ENCODE measurements at places on chromosomes 5 and 9.

DNA sequence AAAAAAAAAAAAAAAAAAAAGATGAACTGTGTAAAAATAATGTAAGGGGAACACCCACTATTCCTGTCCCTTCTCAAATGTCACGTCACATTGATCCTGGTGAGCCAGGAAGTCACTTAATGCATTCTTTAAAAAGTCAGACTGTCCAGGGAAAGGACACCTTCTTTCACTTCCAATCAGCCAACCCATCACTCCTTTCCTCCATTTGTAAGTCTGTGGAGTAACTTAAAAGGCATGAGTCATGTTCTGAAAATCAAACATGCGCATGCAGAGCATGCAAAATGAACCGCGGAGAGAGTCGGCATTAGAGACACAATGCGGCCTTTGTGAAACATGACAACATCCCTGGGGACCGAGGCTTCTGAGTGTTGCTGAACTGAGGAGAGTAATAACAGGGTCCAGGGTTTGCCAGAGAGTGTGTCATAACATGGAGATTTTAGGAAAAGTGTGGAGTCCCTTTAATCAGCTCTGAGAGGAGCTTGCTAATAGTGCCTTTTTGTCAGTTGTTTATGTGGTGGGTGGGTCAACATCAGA lies 77.6 kb upstream of the SEMA6A start:
- DNase-seq, result no peak

DNA sequence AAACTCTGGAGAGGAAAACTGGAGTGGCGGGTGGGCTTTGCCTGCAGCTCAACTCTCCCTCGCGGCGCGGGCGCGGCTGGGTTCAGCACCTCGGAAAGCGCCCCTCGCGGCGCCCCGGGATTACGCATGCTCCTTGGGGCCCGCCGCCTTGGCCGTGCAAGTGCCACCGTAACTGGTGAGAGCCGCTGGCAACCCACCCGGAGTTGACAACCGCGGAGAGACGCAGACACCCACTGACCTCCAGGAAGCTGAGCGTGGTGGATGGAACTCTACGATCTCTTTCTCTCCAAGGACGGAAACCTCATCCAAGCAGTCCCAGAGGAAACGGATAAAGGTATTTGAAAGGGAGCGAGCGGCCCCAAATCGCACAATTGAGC lies 194 bp upstream of the RXFP3 start:
- no peak for DNase-seq

DNA sequence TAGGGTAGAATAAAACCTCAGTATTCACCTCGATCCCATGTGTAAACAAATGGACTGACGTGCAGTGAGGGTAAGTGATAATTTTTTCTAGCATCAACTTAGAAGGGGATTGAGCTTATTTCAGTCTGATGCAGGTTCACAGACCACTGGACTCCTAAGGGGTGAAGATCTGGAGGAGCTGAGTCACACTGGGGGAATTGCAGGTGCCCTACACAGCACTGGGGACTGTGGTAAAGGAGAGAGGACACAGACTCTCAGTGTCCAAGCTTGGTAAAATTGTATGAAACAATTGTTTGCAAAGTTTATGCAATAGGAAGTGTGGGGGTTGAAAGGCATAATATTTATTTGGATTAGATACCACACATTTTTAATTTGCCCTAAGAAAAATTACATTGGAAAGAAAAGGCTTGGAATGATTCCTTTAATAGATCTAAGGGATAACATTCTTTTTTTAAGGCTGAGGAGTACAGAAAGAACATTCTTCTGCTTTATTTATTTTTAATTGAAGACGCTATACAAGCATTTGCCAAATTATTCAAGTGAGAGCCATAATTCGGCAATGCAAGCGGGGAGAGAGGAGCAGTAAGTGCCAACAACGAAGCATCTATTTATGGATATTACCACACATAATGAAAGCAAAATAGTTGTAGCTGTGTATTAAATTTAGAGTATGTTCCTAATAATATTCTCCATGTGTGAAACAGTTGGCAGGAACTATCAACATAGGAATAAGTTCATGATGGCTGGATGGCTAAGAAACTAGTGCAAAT lies 766.9 kb upstream of the ADAMTS16 start:
- DNase-seq, result no peak

DNA sequence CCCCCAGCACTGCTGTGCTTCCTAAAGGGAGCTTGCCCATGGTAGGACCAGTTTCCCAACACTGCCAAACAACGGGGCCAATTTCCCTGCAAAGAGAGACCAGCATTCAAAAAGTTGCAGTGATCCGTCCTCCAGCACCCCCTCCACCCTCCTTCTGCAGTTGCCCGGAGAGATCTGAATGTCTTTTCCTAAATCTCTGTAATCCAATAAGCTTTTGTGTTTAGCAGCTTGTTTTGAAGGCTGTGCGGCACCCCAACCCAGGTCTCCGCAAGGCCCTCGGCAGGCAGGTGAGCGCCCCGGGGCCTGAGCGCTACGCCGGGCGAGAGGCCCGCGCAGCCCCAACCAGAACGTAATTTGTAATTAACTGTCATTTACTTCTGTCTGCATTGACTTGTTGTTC lies 366.9 kb upstream of the IRX2 start:
- DNase-seq, result no peak

- no peak for DNase-seq
Measured at GRCh38 chr9:132995879-132996278, 17.4 kb downstream of the GFI1B start.

DNA sequence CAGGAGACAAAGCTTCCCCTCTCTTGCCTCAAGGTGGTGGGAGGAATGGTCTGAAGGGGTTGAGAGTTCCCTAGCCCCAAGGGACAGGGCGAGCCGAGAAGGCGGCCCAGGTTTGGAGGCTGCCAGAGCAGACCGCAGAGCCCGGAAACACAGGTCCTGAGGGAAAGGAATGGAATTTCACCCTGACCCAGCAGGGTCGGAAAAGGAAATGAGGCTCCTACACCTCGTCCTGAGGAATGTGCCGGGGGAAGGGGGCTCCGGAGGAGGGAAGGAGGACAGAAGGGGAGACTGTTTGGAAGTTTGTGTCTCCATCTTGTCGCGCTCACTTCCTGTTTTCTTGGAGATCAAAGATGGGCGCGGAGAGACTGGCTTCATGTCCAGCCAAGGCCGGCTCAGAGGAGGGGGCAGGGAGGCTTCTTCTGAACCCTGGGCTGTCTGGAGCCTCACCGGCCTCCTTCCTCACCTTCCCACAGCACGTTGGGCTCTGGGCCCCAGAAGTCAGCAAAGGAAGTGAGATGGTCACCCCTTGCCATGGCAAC lies 9.6 kb downstream of the ENG start:
- no peak for DNase-seq

DNA sequence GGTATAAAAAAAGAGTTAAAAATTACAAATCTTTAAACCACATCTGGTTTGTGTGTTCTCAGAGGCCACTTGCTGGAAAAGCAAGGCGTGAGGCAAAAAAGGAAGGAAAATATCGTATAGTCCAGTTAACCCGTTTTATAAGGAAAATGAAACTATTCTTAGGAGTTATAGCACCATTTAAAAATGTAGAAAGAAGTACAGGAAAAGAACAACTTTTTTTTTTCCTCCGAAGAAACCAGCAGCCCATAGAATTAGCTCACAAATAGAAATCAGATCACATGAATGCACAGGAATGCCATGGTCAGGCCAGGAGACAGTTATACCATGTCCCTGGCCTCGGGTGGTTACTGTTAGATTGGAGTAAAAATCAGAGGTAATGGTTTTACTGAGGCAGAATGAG lies 241.6 kb downstream of the FBXL7 start:
- DNase-seq, result no peak

DNA sequence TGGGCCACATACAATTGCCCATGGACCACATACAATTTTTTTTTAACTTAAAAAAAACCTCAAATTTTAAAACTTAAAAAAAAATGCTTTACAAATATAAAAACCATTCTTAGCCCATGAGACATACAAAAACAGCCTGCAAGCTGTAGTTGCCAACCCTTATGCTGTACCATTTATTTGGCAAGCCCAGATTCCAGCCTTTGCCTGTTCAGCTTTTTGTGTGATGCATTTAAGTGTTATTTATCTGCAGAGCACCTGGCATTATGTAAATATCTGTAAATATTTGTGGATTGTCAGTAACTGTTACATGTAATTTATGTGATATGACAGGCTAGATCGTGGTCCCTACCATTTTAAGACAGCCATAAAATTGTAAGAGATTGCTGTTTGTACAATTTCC lies 32.6 kb downstream of the HEXB start:
- DNase-seq, result no peak

GRCh38 chr9:104263942-104264341 lies 169.8 kb downstream of the SMC2 start:
- DNase-seq, result no peak

GRCh38 chr5:104498281-104498680 lies 935.7 kb upstream of the NUDT12 start:
- no peak for DNase-seq

- DNase-seq, result no peak
Measured at GRCh38 chr9:129544761-129545160, 76.1 kb downstream of the C9orf50 start.

DNA sequence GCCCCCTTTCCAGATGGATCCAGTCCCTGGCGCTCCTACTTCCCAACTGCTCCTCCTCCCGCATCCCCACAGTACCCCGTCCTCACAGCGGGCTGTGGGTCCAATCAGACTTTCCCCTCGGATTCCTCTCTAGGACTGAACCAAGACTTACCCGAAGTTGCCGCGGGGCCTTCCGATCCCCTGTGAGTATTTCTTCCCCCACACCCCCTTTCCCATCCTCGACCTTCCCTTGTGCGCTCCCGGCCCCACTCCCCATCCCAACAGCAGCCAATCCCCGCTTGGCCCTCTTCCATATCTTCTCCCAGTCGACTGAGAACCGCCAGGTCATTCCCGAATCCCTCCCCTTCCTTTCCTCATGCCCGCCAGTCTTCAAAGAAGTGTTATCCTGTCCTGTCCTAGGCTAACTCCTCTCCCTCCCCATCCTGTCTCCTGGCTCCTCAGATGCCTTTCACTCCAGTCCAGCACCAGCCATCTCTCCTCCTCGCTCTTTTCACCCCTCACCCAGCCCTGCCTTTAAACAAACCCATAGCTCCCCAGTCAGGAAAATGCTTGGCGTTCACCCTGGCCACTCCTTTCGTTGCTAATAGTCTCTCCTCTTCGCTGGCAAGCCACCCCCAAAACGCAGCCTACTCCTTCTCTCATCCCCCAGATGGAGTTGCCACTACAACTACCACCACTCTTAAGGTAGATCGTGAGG lies 646 bp downstream of the SWI5 start:
- no peak for DNase-seq
